Stimulated activated CD8-positive, alpha-beta memory T cell treated with anti-CD3 and anti-CD28 coated beads, Interleukin-4, amount 100 ng/mL, for 4 hours (primary cell): ENCODE measurements at places on chromosomes 4 and X.

DNA sequence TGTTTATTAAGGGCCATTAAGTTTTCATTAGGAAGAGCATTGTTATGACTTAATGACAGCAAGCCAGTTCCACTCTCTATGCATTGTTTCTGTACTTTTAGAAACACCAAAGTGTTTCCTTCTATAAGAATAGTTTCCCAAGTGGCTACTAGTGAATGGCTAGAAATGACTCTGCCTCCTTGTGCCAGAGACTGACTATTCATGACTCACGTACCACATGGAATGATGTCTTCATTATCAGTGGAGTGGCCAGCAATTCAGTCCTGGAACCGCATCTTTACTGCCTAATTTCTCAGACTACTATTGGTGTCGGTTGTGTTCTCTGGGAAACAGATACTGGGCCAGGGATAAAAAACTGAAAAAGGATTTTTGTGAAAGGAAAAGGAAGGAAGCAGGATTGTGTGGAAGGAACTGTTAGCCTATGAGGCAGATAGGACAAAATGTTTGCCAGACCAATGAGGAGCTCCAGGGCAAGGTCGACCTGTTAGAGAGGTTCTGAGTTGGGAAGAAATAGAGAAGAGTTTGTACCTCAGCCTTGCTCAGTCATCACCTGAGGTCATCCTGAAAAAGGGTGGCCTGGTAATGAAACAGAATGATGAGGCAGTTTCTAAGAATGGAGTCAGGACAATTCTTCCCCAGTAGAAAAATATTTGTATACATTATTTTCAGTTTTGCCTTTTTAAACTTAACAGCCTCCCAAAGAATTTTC lies 218.6 kb downstream of the SPCS3 start:
- no peak for DNase-seq

GRCh38 chr4:110926841-110927400 lies 304.0 kb upstream of the PITX2 start:
- no peak for DNase-seq

GRCh38 chr4:108010167-108010566 lies 20.5 kb downstream of the HADH start:
- DNase-seq: no peak

- no peak for DNase-seq
Observed at GRCh38 chr4:173039617-173040577, 128.7 kb upstream of the GALNT7 start.

- no peak for DNase-seq
Observed at GRCh38 chr4:173330590-173330989, 3.6 kb downstream of the HMGB2 start.

DNA sequence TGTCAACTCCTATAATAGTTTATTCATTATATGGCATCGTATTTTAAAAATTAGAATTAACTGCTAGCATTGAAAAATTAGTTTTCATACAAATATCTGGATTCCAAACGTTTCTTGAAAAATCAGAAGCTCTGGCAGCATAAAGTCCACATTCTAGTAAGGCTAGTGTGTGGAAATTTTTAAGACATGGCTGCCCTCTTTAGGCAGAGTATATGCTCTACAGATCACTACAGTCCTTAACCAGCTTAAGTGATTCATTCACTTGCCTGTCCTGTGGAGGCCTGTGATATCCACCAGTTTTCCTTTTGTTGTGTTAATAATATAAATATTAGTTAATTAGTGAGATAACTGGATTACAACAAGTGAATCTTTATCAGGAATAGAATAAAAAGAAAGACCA lies 287.2 kb downstream of the OPHN1 start:
- DNase-seq: no peak

- DNase-seq: no peak
Observed at GRCh38 chrX:118128724-118129123, 12.1 kb upstream of the KLHL13 start.

DNA sequence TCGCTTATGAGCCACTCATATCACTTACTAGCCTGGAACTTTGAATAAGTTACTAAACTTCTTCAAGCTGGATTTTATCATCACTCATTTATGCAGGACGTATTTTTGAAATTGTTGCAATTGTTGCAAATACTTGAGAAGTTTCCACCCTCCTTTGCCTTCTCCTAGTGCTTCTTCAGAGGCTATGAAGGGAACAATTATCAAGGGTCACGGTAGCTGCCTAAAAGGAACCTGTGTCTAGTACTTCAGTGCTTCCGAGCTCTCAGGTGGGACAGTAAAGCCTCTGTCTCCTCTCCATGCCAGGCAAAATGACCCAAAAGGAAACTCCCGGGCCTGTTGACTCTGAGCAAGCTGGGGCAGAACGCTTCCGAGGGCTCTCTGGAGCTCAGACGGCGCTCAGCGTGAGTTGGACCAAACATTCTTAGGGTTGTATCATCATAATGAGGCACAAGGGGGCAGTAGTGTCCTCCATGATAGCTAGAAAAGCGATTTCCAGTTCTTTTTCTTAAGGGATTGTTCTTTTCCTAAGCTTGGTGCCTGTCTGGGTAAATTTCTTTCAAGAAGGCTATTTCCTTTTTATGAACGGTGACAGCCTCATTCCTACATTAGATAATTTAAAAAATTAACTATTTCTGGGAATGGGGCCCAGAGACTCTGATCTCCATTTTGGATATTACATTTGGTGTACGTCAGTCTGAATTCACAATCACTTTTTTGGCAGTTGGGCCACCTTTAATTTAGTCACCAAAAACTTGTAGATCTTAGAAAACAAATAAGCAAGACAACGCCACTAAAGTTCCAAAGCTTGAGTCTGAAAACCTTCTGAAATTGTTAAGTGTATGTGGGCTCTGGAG lies 73.1 kb downstream of the PACRGL start:
- no peak for DNase-seq

- DNase-seq: no peak
Observed at GRCh38 chr4:69714086-69714485, 46.3 kb downstream of the SULT1B1 start.

- DNase-seq: no peak
Observed at GRCh38 chrX:20244931-20245330, 21.8 kb downstream of the RPS6KA3 start.

DNA sequence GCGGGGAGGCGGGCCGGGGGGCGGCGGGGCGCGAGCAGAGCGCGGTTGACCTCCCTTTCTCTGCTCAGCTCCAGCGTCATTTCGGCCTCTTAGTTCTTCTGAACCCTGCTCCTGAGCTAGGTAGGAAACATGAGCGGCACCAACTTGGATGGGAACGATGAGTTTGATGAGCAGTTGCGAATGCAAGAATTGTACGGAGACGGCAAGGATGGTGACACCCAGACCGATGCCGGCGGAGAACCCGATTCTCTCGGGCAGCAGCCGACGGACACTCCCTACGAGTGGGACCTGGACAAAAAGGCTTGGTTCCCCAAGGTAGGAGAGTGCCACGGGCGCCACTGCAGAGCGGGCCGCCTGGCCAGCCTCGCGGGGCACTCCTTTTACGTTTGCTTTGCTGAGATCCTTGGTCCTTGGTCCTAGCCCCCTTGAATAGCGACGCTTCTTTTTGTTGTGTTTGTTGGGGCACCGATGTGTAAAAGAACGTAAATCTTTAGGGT lies at the start of gene HTATSF1:
HTATSF1 (plus strand) TSS at position 37 of the 497 bp plus-strand sequence; CDS start at position 130, 93 bp downstream.
- DNase-seq: no peak

DNA sequence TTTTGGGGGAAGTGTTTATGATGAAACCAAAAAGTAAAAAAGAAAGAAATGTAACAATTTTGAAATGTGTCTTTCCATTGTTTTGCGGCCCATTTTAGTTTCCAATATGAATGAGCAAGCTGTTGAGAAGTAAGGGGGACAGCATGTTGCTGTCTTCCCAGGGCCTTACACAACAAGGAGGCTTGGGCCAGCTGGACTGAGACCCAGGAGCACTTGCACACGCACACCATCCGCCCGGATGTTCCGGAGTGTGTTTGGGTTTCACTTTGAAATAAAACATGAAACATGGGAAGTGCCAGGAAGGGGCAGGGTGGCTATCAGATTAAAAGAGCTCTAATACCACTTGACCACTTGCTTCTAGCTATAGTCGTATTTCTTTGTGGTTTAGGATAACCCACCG lies 144.4 kb downstream of the NHS start:
- no peak for DNase-seq

DNA sequence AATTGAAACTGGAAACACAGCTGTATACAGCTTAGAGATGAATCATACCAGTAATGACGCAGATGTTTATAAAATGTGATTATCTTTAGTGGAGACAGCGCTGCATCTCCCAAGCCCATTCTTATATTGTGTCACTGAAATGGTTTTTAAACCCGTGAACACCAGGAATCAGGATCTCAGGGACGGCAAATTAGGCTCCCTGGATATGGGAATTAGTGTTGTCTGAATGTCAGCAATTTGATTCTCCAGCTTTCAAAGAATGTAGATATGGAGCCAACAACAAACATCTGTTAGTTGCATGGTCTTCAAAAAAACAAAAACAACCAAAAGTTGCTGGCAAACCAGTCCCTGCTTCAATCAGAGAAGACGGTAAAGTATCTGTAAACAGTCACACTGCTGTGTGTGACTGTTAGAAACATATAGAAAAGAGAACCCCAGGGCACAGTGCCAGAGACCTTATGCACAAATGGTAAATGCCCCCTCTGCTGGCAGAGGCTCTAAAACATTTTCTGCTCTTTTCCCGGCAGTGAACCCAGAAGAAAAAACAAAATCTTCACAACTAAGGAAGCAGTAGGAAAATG lies 351.9 kb upstream of the FTHL17 start:
- no peak for DNase-seq

GRCh38 chr4:102935716-102936115 lies 66.9 kb downstream of the CISD2 start:
- DNase-seq: no peak

DNA sequence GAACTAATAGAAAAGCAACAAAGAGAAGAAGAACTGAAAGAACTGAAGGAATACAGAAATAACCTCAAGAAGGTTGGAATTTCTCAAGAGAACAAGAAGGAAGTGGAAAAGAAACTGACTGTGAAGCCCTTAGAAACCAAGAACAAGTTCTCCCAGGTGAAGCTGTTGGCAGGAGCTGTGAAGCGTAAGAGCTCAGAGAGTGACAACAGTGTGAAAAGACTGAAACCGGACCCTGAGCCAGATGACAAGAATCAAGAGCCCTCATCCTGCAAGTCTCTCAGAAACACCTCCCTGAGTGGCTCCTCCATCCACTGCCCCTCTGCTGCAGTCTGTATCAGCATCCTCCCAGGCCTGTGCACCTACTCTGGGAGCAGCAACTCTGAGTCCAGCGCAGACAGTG lies 8.4 kb upstream of the FHDC1 start:
- DNase-seq: no peak

GRCh38 chr4:161519611-161520010 lies 644.2 kb downstream of the FSTL5 start:
- no peak for DNase-seq

GRCh38 chr4:20268028-20268427 lies 16.3 kb downstream of the SLIT2 start:
- DNase-seq: no peak

GRCh38 chrX:119755981-119756533 lies 2.3 kb upstream of the SOWAHD start:
- no peak for DNase-seq

DNA sequence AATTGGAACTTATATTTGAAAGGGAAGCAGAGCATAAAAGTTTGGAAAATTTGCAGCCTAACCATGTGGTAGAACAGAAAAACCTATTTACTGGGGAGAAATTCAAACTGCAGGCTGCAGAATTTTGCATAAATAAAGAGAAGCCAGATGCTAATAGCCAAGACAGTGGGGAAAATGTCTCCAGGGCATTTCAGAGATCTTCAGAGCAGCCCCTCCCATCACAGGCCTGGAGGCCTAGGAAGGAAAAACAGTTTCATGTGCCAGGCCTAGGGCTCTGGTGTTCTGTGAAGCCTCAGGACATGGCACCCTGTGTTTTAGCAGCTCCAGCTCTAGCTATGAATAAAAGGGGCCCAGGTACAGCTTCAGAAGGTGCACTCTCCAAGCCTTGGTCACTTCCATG lies 648.7 kb upstream of the FRG1 start:
- no peak for DNase-seq

DNA sequence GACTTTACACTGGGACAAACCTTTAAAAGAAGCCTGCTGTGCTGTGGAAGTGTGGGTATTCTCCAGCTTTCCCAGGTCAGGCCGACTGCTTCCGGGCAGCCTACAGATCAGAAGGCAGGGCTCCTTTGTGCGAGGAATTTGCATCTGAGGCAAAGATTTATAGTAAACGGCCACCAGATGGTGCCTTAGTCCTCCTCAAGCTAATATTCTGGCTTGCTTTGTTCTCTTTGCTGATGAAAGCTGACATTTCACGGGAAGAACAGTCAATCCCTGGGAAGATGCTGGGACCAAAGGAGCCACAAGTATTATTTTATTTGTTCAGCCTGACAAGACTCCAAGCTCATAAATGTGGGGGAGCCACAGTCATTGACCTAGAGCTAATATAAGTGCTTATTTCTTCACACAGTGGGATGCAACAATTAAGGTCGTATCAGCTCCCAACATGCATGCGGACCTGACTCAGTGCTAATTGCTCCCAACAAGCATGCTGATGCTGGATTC lies 120.7 kb upstream of the TRIM2 start:
- DNase-seq: no peak

DNA sequence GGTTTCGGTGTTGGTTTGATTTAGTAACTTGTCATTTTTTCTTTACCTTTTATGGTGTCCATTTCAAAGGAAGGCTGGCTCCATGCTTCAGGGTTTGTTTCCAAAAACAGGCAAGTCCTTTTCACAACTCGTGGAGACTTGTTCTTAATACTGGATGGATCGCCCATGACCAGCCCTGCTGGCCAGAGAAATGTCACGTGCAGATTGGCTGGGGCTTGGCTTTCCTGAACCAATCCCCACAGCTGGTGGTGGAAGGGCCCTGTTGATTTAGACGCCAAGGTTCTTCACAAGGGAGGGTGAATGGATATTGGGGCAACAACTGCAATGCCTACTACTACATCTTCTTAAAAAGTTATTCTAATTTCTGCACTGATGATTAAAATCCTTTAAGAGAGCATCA lies 92.6 kb downstream of the SHROOM3 start:
- DNase-seq: no peak
